ENCODE measurements at places on chromosomes 1 and 21.

DNA sequence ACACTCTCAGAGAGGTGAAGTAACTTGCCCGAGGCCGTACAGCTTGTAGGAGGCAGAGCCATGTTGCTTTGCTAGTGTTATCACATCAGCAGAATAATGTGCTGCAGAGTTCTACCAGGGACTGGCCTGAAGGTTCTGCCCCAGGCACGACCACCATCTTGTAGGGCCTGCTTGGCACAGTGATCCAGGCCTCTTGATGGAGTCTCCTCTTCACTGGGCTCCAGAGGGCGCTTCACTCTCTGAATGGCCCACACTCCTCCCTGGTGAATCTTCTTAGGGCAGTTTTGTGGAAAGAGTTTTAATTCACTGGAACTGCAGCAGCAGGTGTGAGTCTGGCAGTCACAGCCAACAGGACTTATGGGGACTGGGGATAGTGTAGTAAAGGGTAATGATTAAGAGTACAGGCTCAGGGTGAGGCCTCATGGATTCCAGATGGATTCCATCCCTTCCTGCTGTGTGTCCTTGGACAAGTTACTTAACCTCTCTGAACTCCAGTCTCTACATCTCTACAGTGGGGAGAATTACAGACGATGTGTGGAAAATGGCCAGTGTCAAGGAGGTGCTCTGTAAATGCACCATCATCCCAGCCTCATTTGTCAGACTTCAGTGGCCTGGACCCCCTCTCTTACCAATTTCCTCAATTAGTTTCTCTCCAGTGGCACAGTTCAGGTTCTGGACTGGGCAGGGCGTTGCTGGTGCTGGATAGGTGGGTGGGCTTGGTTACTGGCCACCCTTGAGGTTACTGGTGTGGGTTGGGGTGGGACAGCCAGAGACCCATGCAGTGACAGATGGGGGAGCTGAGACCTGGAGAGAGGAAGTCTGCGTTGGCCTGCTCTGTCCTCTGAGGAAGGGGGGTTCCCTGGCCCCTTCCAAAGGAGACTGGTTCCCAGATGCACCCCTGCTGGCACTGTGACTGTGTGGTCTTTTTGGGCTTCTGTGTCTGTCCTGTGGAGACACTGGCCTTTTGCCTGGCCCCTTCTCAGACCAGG is 45.9 kb upstream of the CSF3R start:
- no peak for DNase-seq

DNA sequence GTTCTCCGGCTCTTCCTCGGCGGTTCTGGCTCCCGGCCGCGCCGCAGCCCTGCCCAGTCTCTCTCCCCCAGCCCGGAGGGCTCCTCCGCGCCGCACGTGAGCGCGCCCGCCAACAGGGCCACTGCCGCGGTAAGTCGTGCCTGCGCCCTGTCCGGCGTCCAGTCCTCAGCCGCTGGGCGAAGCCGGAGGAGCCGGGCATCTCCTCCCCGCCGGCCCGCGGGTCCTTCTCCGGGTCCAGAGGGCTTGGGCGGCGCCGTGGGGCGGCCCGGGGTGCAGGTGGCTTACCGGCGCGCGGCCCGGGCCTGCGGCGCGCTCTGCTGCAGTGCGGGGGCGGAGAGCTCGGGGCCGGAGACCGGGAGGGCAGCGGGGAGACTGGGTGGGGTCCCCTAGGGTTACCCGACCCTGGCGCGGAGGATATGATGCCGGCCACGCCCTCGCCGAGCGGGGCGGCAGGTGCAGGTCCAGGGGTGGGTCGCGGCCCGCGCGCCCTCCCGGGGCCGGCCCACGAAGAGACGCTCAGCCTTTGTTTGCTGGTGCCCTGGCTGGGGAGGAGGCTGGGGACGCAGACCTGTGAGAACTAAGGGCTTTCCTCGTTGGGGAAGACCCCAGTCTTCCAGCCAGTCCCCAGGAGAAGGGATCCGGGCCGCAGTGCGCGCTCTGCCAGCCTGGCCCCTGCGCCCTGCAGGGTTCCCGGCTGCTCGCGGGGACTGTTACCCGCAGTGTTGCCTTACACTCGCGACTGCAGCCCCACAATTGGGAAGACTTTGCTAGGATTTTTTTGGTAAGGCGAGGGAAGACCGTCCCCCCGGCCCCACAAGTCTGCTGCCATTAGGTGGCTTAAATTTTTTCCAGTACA is at the start of gene DOP1B:
Gene DOP1B, plus strand, starts transcription at position 10 of the 856 bp plus-strand sequence. CDS start 7,910 bp downstream, outside the sequence.
- no peak for DNase-seq

DNA sequence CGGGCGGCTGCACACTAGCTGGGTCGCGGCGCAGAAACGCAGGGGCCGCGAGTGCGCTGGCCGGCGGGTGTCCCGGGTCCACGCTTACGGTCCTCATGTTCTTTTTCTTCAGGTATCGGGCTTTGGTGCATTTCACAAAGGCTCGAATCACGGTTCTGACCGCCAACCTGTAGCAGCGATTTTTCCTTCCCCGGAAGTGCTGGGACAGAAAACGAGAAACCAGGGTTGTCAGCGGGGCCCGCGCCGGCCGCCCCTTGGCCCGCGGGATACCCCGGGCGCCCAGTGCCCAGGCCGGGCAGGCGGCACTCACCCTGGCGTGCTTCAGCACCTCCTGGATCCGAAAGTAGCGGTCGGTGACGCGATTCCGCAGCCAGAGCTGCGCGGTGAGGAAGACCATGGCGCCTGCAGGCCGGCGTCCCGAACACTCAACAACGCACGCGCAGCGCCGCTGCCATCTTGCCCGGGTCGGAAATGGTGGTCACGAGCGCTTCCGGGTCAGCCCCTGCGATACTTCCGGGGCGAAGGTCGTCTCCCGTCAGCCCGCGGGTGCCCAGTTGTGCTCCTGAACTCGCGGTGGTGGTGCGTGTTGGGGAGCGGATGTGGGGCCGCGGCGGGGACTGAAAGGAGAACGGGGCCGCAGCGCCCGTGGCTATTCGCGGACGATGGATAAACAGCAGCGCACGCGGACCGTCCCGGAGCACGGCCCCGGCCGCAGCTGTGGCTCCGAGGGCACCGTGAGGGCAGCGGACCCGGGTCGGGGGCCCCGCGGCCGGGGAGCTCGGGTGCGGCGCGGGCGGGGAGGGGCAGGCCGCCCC is at the start of gene MRPL20:
Gene MRPL20, minus strand, starts transcription at position 473 of the 815 bp plus-strand sequence. Its CDS starts 76 bp downstream, at position 397.
- DNase-seq, result peak; percentile 90

DNA sequence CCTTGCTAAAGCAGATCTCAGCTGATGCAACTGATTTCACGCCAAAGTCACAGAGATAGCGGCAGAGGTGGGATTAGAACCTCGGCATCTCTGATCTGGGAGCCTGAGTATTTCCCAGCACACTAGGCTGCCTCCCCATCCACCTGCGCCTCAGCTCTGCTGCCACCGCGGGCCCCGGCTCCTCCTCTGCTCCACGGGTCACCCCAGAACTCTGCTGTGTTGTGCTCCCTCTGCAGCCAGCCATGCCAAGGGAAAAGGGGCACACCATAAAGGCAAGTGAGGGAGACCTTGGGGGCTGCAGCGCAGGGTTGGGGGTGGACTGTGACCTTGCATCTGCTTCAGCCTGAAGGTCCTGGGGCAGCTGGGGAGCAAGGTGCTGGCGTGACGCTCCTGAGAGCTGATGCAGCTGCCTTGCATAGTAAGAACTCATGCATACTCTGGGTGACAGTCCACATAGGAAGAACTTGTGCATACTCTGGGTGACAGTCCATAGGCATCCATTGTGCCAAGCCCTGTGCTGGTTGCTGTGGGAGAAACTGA is 68.7 kb downstream of the MAN1C1 start:
- DNase-seq, result no peak
